OCI-LY7 (cell line): ENCODE measurements at places on chromosomes 3 and 15. TPM values are rescaled to one million over a fixed set of nuclear protein-coding genes. Genes with fewer than 3 reads are reported as not detected.
A peak's percentile ranks its signal among the peaks of the same experiment; 100 is the strongest.

DNA sequence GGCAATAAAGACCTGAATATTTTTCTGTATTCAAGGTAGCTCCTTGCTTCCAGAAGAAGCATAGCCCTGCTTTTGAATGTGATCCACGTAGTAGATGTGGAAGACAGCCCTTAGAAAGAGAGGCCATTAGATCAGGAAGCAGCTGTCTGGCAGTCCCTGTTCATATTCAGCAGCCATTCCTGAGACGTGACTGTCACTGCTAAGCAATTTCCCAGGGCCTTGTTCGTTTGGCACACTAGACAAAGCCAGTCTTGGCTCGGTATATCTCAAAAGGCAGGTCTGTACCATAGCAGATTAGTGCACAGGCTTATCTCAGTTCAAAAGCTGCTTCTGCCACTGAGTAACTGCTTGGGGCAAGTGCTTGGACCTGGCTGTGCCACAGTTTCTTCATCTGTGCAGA lies 287.8 kb upstream of the MCTP2 start:
- DNase-seq, result no peak

The GATM gene
- total RNA-seq, result 2.7 and 3.4 TPM in 2 replicates

DNA sequence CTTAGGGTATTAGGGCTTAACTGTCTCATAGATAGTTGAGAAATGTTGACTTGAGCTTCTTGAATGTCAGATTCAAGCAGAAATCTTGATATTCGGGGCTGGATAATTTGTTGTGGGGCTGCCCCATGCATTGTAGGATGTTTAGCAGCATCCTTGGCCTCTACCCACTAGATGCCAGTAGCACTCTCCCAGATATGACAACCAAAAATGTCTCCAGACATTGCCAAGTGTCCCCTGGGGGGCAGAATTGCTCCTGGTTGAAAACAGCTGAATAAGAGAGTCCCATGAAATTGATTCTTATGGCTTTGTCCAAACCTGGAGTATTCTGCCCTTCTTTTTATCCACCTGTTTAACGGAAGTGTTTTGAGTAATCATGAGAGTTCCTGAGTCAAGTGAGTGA lies 15.9 kb upstream of the LCMT2 start:
- peak; percentile 35 for DNase-seq

DNA sequence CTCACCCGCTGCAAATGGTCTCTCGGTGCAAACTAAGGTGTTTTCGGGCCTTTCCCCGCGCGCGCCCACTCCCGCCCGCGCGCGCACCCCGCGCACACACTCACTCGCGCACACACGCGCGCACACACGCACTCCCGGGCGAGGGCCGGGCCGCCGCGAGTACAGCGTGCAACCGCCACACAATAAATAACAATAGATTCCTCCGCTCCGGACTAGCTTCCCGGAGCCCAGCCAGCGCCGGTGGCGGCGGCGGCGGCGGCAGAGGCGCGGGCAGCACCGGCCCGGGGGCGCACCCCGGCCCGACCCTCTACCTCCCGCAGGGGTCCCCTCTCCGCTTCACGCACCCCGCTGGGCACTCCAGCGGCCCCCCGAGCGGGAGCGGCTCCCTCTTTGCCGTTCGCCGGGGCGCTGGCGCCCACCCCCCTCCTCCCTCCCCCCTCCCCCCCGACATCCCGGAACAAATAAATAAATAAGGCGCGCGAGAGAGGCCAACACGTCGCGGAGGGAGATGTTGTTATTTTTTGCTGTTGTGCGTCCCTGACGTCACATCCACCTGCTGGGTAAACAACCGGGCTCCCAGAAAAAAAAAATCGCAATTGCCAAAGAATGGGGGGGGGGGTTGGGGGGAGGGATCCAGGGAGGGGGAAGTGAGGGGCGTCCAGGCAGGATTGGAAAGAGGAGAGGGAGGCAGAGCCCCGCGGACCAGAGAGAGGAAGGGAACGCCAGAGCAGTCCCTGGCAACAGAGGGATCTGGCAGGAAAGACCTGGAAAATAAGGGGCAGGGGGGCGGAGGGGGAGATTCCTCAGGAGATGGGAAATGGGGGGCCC lies at the start of gene FOXP1:
TSS of gene FOXP1 (minus strand) at position 163 of the 828 bp plus-strand sequence. CDS start 385,347 bp downstream, outside the sequence.
- DNase-seq, result peak; percentile 81

GRCh38 chr3:50876947-50877346 lies 202.2 kb downstream of the DOCK3 start:
- no peak for DNase-seq

DNA sequence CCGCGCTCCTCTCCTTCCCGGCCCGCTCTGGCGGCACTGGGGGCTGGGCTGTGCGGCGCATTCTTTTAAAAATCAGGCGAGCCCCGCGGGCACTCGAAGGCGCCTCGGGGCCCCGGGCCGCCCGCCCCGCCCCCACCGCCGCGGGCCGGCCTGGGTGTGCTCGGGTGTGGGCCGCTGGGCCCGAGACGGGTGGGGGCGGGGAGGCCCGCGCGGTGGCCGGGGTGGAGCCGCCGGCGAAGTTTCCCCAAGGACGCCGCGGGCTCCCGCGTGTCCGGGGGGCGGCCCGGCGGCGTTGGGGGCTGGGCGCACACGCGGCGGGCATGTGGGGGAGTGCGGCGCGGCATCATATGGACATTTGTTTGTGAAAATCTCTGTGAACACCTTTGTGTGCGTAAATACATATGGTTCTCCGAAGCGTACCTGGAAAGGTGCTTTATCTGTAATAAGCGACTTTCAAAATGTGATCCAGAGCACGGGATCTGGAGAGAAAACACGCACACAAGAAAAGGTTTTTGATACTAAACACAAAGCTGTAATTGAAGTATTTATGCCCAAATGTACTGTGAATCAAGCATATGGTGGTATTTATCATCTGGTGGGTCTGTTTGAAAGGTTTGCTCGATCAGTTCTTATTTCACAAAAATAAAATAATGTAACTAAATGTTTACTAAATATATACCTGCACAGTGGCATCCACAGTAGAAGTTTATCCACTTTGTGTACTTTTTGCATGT lies 612 bp upstream of the TBL1XR1 start:
- DNase-seq, result peak; percentile 71

GRCh38 chr15:69810431-69811354 lies 287.0 kb downstream of the TLE3 start:
- no peak for DNase-seq

The C2CD4A gene
- total RNA-seq, result not detected in 2 replicates

- peak; percentile 78 for DNase-seq
Measured at GRCh38 chr3:31462050-31462569, 70.6 kb upstream of the STT3B start.

- DNase-seq, result peak; percentile 14
Measured at GRCh38 chr3:184234224-184234623, 4.8 kb downstream of the VWA5B2 start.

DNA sequence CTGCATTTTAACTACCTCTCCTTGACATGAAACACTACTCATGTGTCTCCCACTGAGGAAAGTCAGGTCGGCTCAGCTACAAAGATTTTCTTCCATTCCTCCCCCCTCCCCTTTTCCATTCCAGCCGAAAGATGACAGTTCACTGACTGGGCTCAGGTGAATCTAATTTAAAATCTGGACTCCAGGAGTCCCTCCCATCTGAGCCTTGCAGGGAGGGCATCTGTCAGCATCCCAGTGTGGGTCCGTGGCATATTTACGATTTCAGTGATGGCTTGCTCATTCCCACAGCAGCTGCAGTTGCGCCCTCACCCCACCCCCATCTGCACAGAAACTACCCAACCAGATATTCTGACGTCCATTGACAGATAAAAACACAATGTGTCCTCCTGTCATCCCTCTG lies 153.7 kb upstream of the ARRDC4 start:
- DNase-seq, result no peak

DNA sequence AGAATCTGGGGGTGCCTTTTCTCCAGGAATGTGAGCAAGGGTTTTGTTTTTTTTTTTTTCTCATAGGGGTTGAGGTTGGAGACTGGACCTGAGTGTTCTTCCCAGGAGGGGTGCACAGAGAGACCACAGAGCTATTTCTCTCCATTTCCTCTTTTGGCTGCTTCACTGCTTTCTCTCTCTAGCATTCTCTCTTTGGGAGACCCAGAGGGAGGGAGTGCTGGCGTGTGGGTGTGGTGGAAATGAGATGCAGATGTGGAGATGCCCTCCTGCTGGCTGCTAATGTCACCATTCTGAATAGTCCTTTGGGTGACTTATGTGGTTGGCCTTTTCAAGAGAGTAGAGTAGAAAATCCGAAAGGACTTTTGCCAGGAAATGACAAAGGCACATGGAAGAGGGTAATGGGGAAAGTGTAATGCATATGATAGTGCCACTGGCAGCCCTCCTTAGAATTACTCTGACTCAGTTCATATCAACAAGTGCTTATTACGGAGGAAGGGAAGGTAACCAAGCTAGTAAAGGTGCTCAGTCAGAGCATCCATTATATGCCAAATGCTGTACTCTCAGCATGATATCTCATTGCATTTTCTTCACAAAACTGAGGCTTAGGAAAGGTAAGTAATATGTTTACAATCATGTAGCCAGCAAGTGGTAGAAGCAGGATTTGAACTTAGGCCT lies 1.9 kb downstream of the SYN2 start:
- DNase-seq, result no peak

- no peak for DNase-seq
Measured at GRCh38 chr3:71681224-71681668, 44.0 kb downstream of the EIF4E3 start.

The ATRIP gene
- total RNA-seq, result 20.3 and 24.5 TPM in 2 replicates

GRCh38 chr3:147941969-147942368 lies 532.8 kb downstream of the ZIC1 start:
- DNase-seq, result no peak

DNA sequence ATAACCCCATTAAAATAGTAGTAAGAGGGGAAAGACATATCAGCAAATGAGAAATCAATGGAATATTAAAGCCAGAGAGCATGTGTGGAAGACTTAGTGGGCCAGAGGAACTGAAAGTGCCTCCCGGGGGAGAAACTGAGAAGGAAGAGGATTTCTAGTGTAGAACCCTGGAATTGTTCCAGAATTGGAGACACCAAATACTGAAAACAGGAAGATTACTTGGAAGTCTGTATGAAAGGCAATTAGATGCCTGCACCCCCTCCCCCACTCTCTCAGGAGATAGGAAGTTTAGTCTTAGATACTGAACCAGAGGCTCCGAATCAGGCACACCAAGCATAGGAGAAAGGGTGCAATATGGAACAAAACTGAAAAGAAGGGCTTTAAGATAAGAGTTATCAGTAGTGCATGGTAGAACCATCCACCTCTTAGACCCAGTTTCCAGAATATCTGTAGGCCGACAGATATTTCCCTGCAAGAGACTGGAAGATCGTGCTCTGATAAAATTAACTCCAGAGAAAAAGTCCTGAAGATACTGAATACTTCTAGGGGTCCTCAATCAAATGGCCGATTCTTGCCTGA lies 32.4 kb downstream of the KLHL18 start:
- no peak for DNase-seq

DNA sequence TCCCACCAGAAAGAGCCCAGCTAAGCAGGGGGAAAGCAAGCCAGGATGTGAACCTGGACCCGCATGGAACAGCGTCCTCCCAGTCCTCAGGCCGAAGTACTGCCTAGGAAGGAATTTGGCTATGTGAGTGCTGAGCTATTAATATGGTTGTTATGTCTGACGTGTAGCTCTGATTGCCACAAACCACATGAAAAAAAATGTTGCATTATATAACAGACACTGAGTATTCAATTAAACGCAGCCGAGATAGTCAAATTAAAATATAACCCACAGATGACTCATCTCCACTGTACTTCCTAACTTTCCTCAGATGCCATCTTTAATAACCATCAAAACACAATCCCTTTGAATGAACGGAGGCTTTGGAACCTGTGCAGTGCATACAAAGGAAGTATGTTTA lies 111.1 kb downstream of the GABRB3 start:
- DNase-seq, result no peak

DNA sequence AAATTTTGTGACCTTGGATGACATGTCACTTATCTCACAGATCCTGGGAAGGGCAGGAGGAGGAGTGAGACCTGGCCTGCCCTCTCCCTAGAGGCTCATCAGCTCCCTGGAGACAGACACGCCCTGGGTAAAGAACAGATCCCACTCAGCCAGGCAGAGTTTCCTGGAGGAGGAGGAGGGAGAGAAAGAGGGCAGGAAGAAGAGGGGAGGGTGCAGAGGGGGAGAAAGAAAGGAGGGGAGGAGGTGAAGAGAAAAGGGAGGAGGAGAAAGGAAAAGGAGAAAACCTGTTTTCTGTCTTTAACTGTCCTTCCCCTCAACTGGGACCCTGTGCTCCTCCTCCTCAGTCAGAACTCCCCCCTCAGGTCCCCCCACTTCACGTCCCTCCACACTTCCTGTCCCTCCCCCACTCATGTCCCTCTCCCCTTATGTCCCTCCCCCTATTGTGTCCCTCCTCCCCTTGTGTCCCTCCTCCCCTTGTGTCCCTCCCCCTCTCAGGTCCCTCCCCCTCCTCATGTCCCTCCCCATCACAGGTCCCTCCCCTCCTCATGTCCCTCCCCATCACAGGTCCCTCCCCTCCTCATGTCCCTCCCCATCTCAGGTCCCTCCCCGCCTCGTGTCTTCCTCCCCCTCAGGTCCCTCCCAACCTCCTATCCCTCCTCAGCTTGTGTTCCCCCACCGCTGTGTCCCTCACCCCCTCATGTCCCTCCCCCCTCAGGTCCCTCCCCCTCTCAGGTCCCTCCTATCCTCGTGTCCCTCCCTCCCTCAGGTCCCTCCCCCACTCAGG lies 52.3 kb upstream of the CGNL1 start:
- peak; percentile 66 for DNase-seq

DNA sequence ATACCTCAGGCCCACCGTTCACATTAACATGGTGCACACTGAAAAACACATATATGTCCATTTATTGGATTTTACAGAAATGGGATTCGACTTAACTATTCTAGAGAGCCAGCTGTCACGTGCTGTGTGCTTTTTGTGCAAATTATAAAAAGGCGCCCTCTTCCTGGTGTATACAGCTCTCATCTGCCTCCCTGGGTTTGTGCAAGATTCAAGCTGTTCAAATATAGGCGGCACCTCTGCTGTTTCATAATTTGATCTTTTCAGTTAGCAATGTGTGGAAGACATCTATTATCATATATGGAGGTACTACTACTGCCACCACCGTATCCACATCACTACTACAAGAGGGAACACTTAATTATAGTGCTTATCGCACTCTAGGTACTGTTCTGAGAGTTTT lies 187.6 kb downstream of the EBLN2 start:
- no peak for DNase-seq

GRCh38 chr15:90338532-90338931 lies 13.6 kb upstream of the ZNF774 start:
- no peak for DNase-seq

DNA sequence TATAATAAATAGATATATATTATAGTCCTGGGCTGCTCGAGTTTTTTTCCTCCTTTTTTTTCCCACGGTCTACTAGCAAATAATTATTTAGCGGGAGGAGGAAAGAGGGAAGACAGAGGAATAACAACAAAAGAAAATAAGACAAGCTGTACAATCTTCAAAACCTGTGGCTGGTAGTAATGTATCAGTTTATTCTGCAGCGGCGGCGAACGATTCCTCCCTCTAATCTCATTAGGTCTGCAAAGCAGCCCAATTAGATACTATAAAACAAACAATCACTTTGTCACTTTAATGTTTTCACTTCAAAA lies 390 bp upstream of the TLE3 start:
- no peak for DNase-seq
